Naive thymus-derived CD8-positive, alpha-beta T cell (primary cell): ENCODE measurements at places on chromosomes 13 and 19. TPM values are rescaled to one million over a fixed set of nuclear protein-coding genes. Genes with fewer than 3 reads are reported as not detected.

- no peak for DNase-seq
- peak overlapping the region; percentile 97 for H3K27ac ChIP-seq
- peak overlapping the region; percentile 89 for H3K4me3 ChIP-seq
- H3K4me1 ChIP-seq: peaks cover 14% of the 10 kb centered on the region
- H3K36me3 ChIP-seq: no peaks in the 10 kb centered on the region
These were observed 24.6 kb downstream of the CCNE1 start for GRCh38 chr19:29836409-29836825.

Gene POLR1G
- 3.4 TPM for total RNA-seq

GRCh38 chr13:59261928-59262488 is 901.7 kb downstream of the DIAPH3 start:
- H3K27ac ChIP-seq: no peak overlapping the region
- no peaks in the 10 kb centered on the region for H3K36me3 ChIP-seq
- no peak for DNase-seq
- H3K4me3 ChIP-seq: no peak overlapping the region
- no peaks in the 10 kb centered on the region for H3K4me1 ChIP-seq

- H3K27me3 ChIP-seq: no peaks in the 10 kb centered on the region
- H3K4me3 ChIP-seq: no peak overlapping the region
- peaks cover 4% of the 10 kb centered on the region for H3K36me3 ChIP-seq
- H3K27ac ChIP-seq: no peak overlapping the region
These were observed 32.0 kb downstream of the NDFIP2 start for GRCh38 chr13:79512950-79513349.

DNA sequence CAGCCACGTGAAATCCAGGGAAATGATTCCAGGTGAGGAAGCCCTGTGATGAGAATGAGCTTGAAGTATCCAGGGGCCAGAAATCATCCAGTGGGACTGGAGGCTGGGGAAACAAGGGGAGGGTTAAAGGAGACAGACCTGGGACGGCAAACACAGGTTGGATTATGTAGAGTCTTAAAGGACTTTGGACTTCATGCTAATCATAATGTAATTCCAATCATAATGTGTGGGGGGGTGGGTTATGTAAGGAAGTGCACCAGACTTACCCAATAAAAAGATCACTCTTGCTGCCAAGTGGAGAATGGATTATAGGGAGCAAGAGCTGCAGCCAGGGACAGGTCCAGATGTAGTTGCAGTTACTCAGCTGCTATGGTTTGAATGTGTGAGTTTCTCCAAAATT is 16.1 kb upstream of the CYSLTR2 start:
- H3K27me3 ChIP-seq: peaks cover 4% of the 10 kb centered on the region
- H3K36me3 ChIP-seq: peaks cover 35% of the 10 kb centered on the region
- H3K27ac ChIP-seq: no peak overlapping the region
- no peak overlapping the region for H3K4me3 ChIP-seq
- DNase-seq: no peak
- H3K4me1 ChIP-seq: peaks cover 2% of the 10 kb centered on the region

- DNase-seq: no peak
- peak overlapping the region; percentile 66 for H3K4me3 ChIP-seq
- H3K4me1 ChIP-seq: peaks cover 42% of the 10 kb centered on the region
- H3K27me3 ChIP-seq: no peaks in the 10 kb centered on the region
These were observed 1.3 kb downstream of the TRIP10 start for GRCh38 chr19:6740589-6741343.

Gene MICU2
- total RNA-seq: 45.5 TPM

Gene MZF1
- 53.2 TPM for total RNA-seq

GRCh38 chr13:99371956-99372355 is 64.8 kb upstream of the GPR183 start:
- DNase-seq: peak; percentile 80
- peaks cover 83% of the 10 kb centered on the region for H3K4me1 ChIP-seq
- peak overlapping the region; percentile 81 for H3K4me3 ChIP-seq
- H3K27me3 ChIP-seq: no peaks in the 10 kb centered on the region
- peaks cover 46% of the 10 kb centered on the region for H3K36me3 ChIP-seq

Gene PEPD
- 31.6 TPM for total RNA-seq

GRCh38 chr13:25958986-25959385 is 92.8 kb downstream of the SHISA2 start:
- no peaks in the 10 kb centered on the region for H3K36me3 ChIP-seq
- H3K27me3 ChIP-seq: no peaks in the 10 kb centered on the region

GRCh38 chr19:1113030-1113985 is 9.5 kb downstream of the GPX4 start:
- H3K4me3 ChIP-seq: peak overlapping the region; percentile 30
- DNase-seq: peak; percentile 83
- peaks cover 20% of the 10 kb centered on the region for H3K36me3 ChIP-seq
- H3K4me1 ChIP-seq: peaks cover 3% of the 10 kb centered on the region

Gene ACP7
- not detected for total RNA-seq

GRCh38 chr19:46076951-46077814 is 36.4 kb upstream of the IGFL4 start:
- H3K27ac ChIP-seq: no peak overlapping the region
- DNase-seq: no peak
- H3K27me3 ChIP-seq: peaks cover 60% of the 10 kb centered on the region

Gene KASH5
- total RNA-seq: not detected

DNA sequence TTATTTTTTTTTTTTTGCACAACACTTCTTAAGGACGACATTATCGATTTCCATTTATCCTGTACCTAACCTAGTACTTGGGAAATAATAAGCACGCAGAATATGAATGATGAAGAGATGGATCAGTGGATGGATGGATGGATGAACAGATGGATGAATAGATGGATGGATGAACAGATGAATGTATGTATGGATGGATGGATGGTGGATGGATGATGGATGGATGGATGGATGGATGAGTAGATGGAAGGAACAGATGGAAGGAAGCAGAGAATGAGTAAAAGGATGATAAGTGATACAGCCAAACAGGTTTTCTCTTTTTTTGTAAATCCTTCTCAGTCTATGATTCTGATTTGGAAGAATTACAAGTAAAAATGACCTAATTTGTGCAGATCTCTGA is 166.9 kb downstream of the COL4A1 start:
- H3K27me3 ChIP-seq: peaks cover 52% of the 10 kb centered on the region
- no peaks in the 10 kb centered on the region for H3K36me3 ChIP-seq
- DNase-seq: no peak
- no peak overlapping the region for H3K27ac ChIP-seq
- H3K4me3 ChIP-seq: no peak overlapping the region

Gene PPP5C
- 47.7 TPM for total RNA-seq

GRCh38 chr13:109235901-109236300 is 550.5 kb downstream of the IRS2 start:
- no peak overlapping the region for H3K4me3 ChIP-seq
- peaks cover 14% of the 10 kb centered on the region for H3K27me3 ChIP-seq
- H3K36me3 ChIP-seq: no peaks in the 10 kb centered on the region
- no peaks in the 10 kb centered on the region for H3K4me1 ChIP-seq
- no peak for DNase-seq

DNA sequence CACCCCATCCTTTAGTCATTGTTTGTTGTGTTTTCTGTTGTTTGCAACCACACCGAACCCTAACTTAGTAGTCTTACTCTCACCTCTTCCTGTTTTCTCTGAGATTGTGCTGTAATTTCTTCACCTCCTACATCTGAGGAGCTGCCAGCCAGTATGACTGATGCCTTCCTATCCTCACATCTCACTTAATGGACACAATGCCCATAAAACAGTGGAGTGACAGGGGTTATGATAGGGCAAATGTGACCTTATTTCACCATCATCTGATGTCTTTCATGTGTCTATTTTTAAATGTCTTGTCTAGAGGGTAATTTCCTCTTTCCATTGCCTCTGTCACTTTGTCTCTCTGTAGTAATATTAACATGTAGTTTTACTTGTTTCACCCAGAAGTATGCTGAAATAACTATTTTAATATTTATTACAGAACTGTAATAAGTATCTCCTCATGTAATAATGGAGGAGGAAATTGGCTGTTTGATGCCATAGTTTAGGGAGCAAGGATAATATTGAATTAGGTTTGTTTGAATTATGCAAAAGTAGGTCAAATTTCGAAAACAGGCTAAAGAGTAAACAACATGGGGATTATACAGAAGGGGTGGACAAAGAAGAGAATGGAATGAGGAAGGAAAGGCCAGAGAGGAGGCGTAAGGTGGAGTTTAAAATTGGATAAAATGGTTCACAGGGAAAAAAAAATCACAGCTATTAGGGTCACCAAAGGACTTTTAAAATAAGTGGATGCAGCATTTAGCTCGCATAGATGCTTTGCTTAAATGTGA is 103.5 kb upstream of the SPRY2 start:
- no peak overlapping the region for H3K4me3 ChIP-seq
- H3K36me3 ChIP-seq: no peaks in the 10 kb centered on the region

DNA sequence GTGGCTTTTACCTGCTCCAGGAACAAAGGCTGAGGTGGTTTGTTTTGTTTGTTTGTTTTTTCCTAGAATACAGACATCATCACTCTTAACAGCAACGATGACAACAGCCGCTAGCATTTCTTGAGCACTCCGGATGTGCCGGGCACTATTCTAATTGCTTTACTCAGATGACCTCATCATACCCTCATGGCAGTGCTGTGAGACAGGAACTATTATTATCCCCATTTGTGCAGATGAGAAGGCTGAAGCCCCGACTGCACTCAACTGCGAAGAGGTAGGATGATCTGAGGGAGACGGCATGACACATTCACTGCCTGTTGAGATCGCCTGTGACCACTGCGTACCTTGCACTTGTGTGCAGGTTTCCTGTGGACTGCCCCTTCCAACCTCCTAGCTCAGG is 66.5 kb downstream of the CCDC70 start:
- DNase-seq: no peak
- no peaks in the 10 kb centered on the region for H3K4me1 ChIP-seq
- H3K27ac ChIP-seq: no peak overlapping the region
- H3K36me3 ChIP-seq: no peaks in the 10 kb centered on the region
- no peak overlapping the region for H3K4me3 ChIP-seq

Gene ANKRD27
- 34.1 TPM for total RNA-seq

Gene CYP4F8
- total RNA-seq: not detected

Gene RAB3A
- total RNA-seq: 2.9 TPM

Gene POU2F2
- 85.0 TPM for total RNA-seq

DNA sequence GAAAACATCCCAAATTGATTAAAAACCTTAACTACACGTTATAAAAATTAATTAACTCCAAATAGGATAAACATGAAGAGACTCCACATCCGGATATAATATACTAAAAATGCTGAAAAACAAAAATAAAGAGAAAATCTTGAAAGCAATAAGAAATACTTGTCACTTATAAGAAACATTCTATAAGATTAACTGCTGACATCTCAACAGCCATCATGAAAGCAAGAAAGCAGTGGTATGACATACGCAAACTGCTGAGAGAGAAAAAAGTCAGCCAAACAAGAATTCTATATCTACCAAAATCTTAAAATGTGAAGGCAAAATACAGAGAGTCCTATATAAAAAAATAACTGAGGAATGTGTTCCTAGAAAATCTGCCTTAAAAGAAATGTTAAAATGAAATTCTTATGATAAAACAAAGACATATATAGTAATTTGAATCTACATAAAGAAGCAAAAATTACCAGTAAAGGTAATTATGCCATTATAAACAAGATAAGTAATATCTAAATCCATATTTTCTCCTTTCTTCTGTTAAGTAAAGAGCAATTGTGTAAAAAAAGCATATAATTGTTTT is 1851.1 kb downstream of the PCDH9 start:
- H3K4me1 ChIP-seq: no peaks in the 10 kb centered on the region
- no peak overlapping the region for H3K4me3 ChIP-seq
- DNase-seq: no peak
- H3K27me3 ChIP-seq: no peaks in the 10 kb centered on the region

GRCh38 chr13:78376033-78376432 is 227.3 kb downstream of the POU4F1 start:
- no peaks in the 10 kb centered on the region for H3K4me1 ChIP-seq
- H3K4me3 ChIP-seq: no peak overlapping the region
- no peaks in the 10 kb centered on the region for H3K36me3 ChIP-seq
- DNase-seq: no peak
- no peak overlapping the region for H3K27ac ChIP-seq
